ENCODE measurements at places on chromosomes 13 and 19.

DNA sequence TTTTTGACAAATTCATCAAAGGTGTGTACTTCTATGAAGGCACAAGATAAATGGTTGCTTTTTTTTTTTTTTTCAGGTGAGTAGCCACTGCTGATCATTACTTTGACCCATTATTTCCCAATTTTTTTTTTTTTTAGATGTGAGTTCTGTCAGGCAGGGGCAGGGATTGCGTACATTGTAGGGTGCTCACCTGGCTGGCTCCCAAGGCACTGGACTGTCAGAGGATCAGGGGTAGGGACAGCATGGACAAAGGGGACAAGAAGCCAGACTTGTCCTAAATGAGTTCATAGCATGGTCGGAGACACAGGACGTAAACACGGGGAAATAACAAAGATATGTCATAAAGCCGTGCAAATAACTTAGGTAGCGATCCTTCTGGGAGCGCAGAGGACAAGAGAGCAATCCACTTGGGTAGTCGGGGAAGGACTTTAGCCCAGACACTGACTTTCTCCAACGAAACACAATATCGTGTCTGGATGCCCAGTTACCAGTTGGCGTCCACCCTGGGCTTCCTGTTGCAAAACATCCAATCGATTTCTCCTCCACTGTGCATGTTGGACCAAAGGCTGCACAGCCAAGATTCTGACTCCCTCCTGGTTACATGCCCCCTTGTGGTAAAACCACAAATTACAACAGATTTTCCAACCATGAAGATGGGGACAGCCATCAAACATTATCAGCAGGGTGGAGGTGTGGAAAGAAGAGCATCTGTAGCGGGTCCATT, 27.5 kb upstream of the KATNAL1 start:
- DNase-seq, result peak; percentile 39

- DNase-seq, result peak; percentile 28
These were observed 22.4 kb downstream of the ZNF571 start for GRCh38 chr19:37572203-37572602.

GRCh38 chr19:50555033-50555432, 13.2 kb downstream of the LRRC4B start:
- no peak for DNase-seq

DNA sequence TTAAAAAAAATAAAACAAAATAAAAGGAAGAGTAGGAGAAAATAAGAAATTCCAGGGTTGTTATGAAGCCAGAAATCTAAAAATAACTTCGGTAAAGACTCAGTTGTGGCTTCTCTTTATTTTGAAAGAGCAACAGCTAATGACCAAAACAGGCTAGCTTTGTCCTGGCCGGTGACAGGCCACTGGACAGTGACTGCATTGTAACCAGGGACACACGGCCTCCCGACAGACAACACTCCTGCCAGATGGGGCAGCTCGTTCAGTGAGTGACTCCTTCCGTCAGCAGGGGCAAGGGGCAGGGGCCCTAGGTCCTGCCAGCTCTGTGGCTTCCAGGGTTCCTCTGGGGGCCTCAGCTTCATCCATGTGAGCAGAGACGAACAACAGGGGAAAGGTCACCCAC, 173.4 kb downstream of the KATNAL1 start:
- DNase-seq, result no peak

GRCh38 chr13:41691274-41691673, 233.9 kb downstream of the RGCC start:
- DNase-seq, result peak; percentile 74

GRCh38 chr13:74017301-74018061, 116.7 kb downstream of the KLF12 start:
- no peak for DNase-seq

- DNase-seq, result peak; percentile 92
These were observed 8.4 kb downstream of the PPP1R14A start for GRCh38 chr19:38247734-38248268.

- no peak for DNase-seq
These were observed 400.5 kb upstream of the PCDH9 start for GRCh38 chr13:67630640-67631039.

DNA sequence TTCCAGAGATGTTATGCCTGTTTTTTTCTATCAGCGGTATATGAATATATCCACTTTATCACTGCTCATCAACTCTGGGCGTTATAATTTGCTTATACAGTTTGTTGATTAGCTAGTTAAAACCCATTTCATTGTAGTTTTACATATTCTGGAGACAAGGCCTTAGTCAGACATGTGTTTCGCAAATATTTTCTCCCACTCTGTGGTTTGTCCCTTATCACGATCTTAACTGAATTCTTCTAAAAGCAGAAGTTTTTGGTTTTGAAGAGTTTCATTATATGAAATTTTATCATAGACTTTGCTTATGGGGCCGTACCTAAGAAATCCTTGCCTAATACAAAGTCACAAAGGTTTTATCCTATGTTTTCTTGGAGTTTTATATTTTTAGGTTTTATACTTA, 84.6 kb downstream of the FRY start:
- DNase-seq, result peak; percentile 19

- no peak for DNase-seq
These were observed 33.3 kb upstream of the SCEL start for GRCh38 chr13:77502104-77502720.

All from fibroblast of pulmonary artery (primary cell).